OCI-M1 (cell line): ENCODE measurements at places on chromosomes 7 and 10.

DNA sequence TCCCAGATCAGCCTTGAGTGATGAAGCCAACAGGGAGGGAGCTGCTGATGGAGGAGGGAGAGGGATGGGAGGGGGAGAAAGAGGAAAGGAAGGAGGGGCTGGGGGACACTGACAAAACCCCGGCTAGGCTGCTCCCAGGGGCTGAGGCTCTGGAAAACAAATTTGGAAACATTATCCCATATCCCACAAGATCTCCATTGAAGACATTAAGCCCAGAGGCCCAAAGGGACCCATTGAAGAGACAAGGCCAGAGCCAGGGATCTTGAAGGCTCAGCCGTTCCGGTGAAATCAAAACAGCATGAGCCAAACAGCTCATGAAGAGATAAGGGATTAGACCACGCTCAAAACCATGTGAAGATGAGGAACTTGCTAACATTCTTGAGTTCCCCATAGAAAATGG lies 184.3 kb upstream of the ITGB1 start:
- DNase-seq: peak; percentile 64

DNA sequence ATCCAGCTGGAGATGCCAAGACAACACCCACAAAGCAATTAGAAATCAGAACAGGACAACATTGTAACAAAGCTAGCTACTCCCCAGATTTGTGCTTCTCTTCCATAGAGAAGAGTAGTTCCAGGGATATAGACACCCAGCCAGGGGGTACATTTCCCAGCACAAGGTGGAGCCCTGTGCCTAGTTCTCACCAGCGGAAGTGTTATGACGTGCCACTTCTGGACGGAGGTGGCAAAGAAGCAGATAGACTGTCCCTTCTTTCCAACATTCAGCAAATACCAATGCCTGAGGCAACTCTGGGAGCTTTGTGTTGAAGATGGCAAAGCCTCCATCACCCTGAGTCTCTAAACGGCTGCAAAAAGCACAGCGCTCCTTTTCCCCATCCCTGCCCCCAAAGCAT lies 23.4 kb upstream of the GSAP start:
- peak; percentile 31 for DNase-seq

GRCh38 chr7:88888684-88889083 lies 93.1 kb upstream of the TEX47 start:
- DNase-seq: peak; percentile 88

- no peak for DNase-seq
Measured at GRCh38 chr7:70586822-70587221, 545.1 kb upstream of the GALNT17 start.

DNA sequence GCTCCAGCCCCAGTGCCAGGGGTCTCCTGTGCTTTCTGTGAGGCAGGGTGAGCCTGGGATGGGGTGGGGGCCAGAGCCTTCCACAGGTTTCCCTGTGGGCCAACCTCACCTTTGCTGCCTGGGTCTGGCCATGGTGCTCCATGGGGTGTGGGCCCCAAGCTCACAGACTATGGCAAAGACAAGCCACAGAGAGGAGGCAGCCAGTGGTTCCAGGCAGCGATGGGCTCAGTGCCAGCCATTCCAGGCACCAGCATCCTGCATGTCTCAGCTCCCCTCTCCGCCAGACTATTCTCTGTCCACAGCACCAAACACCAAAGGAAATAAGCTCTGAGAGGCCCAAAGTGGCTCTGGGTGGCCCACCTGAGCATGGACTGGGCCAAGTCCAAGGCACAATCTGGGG lies 133.5 kb downstream of the PTPN20 start:
- DNase-seq: no peak

DNA sequence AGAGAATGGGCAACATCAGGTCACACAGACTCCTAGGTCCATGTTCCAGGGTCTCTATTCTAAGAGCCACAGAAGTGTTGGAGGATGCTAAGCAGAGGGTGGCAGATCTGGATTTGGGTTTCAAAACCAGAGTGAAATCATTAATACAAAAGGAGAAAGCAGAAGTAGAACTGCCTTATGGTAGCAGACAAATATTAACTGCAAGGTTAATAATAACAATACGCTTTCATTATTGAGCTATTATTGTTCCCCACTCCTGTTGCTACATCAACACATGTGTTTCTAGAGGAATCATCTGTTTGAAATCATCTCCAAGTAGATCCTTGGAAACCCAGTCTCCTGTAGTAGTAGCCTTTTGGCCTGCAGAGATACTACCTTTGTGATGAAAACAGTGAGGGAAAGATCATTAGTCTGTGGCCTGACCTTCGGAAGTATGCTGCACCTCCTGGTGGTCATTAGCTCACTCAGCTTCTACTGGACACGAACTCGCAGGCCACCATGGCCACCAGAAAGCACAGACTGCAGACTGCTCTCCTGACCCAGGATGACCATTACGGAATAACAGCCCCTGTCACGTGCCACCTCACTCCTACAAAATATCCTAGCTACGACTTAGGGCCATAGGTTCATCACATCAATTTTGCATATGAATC lies 84.6 kb downstream of the XPNPEP1 start:
- DNase-seq: no peak

DNA sequence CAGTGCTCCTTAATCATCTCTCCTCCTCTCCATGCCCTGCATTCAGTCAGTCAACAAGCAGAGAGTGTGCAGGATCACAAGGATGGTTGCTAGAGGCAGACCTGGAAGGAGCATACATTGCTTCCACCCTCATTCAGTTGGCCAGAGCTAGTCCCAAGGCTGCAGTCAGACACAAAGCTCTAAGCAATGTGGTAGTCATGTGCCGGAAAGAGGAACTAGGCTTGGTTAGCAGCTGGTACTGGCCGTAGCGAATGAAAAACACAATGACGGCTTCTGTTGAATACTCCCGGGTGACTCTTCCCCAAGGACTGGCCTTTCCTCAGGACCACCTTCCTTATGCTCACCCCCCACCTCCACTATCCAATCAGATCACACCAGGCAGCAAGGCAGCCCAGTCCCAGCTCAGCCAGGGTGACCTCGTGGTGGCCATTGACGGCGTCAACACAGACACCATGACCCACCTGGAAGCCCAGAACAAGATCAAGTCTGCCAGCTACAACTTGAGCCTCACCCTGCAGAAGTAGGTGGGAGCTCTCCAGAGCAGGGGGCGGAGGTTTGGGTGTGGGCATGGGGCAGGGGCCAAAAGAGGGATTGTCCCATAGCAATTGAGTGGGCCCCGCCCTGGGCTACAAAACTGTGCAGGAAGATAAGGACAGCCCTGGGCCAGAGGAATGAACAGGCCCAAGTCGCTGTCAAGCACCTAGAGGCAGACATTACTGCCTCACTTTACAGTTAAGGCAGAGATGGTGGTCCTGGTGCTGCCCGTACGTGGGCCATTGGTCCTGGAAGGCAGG lies 10.9 kb downstream of the LDB3 start:
- peak; percentile 43 for DNase-seq

DNA sequence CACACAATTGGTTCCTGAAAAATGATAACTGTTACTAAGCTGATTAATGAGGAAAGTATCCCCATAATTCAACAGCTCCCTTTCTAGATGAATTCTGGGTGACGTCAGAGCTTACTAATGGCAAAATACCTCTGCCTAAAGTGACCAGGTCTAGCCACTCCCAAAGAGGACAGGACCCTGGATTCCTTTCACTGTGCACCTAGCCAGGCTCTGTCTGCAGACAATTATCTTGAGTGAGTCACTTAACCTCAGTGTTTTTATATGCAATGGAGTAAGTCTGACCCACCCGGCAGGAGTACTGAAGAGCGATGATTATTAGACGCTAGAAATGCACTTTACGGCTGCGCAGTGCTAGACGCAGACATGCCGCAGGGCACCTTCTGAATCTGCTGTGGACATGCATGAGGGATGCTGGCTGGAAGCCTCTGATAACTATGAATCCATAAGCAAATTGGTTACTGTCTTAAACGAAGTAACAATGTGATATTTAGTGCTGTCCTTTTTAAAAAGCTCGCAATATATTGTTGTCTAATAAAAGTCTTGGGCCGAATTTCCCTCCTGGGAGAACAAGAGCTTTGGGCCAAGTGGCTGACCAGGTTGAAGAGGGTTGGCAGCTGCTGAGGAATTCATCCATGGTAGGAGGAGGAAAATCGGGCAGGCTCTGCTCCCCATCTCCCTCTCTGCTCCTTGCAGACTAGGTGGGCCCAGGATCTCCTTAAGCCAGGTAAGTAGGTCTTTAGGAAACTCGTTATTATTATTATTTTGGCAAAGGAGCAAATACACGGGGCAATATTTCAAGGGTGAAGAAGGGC lies 4.6 kb upstream of the INPP5A start:
- no peak for DNase-seq

DNA sequence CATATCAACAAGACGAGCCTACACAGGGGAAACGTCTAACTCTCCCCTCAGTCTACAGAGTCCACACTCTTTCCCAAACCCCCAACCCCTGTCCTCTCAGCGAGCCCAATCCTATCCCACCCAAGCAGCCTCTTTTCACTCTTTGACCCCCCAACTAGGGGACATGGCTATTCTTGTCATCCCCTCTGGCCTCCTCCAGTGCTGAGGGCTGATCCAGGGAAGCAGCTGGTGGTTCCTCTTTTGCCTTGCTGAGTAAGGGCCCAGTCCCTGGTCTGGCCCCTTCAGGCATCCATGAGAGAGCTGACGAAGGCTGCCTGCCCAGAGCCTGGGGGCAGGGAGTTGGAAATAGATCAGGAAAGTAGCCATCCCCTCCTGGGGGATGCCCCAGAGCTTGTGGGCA lies 6.4 kb downstream of the NOBOX start:
- DNase-seq: no peak

- no peak for DNase-seq
Measured at GRCh38 chr10:114871379-114871778, 49.8 kb downstream of the FHIP2A start.

GRCh38 chr10:73813333-73813732 lies 1.9 kb upstream of the NDST2 start:
- DNase-seq: no peak

DNA sequence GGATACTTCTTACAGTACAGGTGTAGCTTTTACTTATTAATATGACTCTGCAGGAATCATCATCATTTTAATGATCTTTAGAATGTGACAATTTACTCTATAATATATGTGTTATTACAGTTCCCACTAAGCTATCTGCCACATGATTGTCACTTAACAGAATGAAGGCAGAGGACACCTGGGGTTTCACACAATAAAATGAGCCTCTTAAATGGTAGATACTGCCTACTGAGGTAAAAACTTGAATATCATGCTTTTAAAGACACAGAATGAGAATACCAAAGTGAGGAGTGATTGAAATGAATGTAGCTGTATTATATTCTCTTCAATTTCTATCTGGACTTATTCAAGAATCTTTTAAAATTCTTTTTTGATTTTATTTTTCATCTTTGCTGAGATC lies 1255.3 kb upstream of the LRRN3 start:
- DNase-seq: no peak

DNA sequence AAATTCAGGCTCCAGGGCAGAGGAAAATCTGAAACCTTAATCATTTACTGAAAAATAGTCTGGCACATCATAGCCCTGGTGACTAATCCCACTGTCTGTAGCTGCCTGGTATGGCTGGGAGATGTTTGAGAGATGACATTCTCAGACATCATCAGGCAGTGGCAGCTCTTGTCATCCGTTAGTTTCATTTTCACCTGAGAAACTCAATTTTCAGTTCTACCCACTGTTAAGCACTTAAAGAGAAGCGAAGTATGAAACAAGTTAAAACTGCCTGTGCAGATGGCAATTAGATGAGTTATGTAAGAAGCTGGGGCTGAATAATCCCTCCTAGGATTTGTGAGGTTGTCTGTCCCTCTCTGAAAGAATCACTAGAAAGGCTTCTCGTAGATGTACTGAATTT lies 150.2 kb downstream of the NSUN6 start:
- peak; percentile 40 for DNase-seq

- no peak for DNase-seq
Measured at GRCh38 chr10:43574906-43575305, 490 bp upstream of the ZNF239 start.

DNA sequence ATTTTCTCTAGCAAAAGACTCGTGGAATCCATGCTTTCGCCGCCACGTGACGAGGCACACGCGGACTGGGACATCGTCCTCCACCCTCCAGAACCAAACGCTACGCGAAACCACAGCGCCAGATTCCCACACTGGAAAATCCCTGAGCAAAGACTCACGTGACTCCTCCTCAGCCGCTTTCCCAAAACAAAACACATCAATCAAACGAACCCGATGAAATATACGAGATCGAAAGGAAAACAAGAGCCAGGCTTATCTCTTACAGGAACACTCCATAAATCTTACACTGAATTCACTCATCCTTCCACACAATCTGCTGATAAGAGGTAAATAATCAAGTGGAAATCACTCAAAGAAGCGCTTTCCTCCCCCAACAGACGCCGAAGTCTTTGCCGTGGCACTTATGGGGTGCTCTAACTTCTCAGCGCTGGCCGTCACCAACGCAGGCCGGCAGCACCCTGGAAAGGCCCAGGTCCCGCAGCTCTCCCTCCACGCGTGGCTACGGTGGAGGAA lies 23.8 kb downstream of the DIP2C start:
- no peak for DNase-seq

- peak; percentile 0 for DNase-seq
Measured at GRCh38 chr7:33452805-33453502, 323.6 kb downstream of the BBS9 start.

GRCh38 chr10:88702848-88703597 lies 3.0 kb upstream of the LIPK start:
- no peak for DNase-seq

- DNase-seq: no peak
Measured at GRCh38 chr10:33869028-33869427, 534.6 kb upstream of the NRP1 start.

DNA sequence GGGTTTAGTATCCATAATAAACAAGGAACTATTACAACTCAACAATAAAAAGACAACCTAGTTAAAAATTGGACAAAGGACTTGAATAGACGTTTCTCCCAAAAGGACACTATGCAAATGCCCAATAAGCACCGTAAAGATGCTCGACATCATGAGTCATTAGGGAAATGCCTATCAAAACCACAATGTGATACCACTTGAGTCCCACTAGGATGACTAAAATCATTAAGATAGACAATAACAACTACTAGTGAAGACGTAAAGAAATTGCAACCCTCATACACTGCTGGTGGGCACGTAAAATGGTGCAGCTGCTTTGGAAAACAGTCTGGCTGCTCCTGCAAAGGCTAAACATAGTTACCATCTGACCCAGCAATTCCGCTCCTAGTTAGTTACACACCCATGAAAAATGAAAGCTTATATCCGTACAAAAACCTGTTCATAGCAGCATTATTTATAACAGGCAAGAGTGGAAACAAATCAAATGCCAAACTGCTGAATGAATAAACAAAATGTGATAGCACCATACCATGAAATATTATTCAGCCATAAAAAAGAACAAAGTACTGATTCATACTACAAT lies 17.3 kb downstream of the CCDC3 start:
- DNase-seq: no peak
